Sigmoid colon (tissue), 7 donors: ENCODE measurements at places on chromosomes 7 and 10. TPM values are rescaled to one million over a fixed set of nuclear protein-coding genes. Genes with fewer than 3 reads are reported as not detected.

DNA sequence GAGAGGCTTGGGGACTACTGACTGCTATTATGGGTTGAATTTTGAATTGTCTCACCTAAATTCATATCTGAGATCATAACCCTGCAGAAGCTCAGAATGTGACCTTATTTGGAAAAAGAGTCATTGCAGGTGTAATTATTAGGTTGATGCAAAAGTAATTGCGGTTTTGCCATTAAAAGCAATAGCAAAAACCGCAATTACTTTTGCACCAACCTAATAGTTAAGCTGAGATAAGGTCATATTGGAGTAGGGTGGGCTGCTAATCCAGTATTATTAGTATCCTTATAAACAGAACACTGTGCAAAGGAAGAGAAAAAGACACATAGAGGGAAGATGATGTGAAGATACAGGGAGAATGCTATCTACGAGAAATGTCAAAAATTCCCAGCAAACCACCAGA is 82.3 kb downstream of the AOAH start:
- H3K4me3 ChIP-seq = no peak overlapping the region
- no peaks in the 10 kb centered on the region for H3K4me1 ChIP-seq
- no peak overlapping the region for H3K27ac ChIP-seq
- DNase-seq = no peak

GRCh38 chr7:151233804-151234203 is 1.5 kb downstream of the CHPF2 start:
- H3K27ac ChIP-seq = peak overlapping the region; percentile 83
- DNase-seq = peak; percentile 61
- H3K4me3 ChIP-seq = no peak overlapping the region
- no peaks in the 10 kb centered on the region for H3K27me3 ChIP-seq
- H3K4me1 ChIP-seq = no peaks in the 10 kb centered on the region

- no peak overlapping the region for H3K4me3 ChIP-seq
- no peaks in the 10 kb centered on the region for H3K4me1 ChIP-seq
- H3K36me3 ChIP-seq = no peaks in the 10 kb centered on the region
- H3K27me3 ChIP-seq = peaks cover 18% of the 10 kb centered on the region
These were observed 117.9 kb downstream of the SLIT1 start for GRCh38 chr10:97067716-97068391.

GRCh38 chr10:95798096-95798855 is 42.3 kb downstream of the ENTPD1 start:
- H3K4me3 ChIP-seq = no peak overlapping the region
- H3K27ac ChIP-seq = no peak overlapping the region
- DNase-seq = no peak
- no peaks in the 10 kb centered on the region for H3K4me1 ChIP-seq

- peaks cover 33% of the 10 kb centered on the region for H3K36me3 ChIP-seq
- peaks cover 19% of the 10 kb centered on the region for H3K4me1 ChIP-seq
- H3K4me3 ChIP-seq = no peak overlapping the region
- no peak overlapping the region for H3K27ac ChIP-seq
- H3K27me3 ChIP-seq = no peaks in the 10 kb centered on the region
- DNase-seq = no peak
These were observed 35.5 kb downstream of the LAMB1 start for GRCh38 chr7:107967420-107967819.

GRCh38 chr10:116740971-116741370 is 1.4 kb downstream of the HSPA12A start:
- H3K27ac ChIP-seq = peak overlapping the region; percentile 96
- H3K36me3 ChIP-seq = no peaks in the 10 kb centered on the region
- H3K4me3 ChIP-seq = peak overlapping the region; percentile 74
- H3K4me1 ChIP-seq = peaks cover 13% of the 10 kb centered on the region
- DNase-seq = peak; percentile 64
- H3K27me3 ChIP-seq = no peaks in the 10 kb centered on the region

DNA sequence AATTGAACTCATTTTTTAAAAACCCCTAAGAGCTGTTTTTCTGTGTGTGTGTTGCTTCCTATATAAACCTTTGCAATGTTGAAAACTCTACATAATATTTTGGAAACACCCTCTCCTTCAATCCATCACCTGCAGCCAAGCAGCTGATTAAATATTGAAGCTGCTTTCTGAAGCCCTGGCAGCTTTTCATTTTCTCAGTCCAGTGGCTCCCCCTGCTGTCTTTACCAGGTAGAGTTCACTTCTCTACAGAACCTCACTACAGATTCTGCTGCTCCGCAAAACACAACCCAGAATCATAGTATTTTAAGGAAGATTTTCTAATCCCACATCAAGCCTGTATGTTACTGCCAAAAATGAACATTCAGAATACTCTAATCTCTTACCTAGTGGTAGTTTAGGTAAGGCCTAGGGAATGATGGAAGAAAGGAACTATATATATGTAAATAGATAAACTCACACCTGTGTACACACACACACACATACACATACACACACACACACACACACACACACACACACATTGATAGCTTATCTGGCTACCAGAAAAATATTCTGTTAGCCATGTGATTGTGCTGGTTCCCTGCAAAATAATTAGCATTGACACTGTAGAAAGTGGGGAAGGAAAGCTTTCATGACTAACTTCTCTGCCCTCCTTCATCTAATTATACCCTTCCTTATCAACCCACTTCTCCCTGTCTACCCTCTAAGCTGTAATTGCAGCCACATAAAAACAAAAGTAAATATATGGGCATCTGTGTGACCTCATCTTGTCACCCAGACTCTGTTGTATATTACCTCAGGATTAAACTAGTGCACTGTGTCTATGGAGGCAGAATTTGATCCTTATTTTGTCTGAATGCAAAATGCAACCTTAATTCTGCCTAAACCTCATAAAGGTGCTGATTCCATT is 229.5 kb upstream of the FZD1 start:
- no peaks in the 10 kb centered on the region for H3K4me1 ChIP-seq
- no peaks in the 10 kb centered on the region for H3K36me3 ChIP-seq
- DNase-seq = no peak

- no peaks in the 10 kb centered on the region for H3K27me3 ChIP-seq
- H3K4me1 ChIP-seq = no peaks in the 10 kb centered on the region
- no peak for DNase-seq
- no peak overlapping the region for H3K4me3 ChIP-seq
- H3K27ac ChIP-seq = no peak overlapping the region
These were observed 140.0 kb downstream of the ZNF365 start for GRCh38 chr10:62514079-62514693.

DNA sequence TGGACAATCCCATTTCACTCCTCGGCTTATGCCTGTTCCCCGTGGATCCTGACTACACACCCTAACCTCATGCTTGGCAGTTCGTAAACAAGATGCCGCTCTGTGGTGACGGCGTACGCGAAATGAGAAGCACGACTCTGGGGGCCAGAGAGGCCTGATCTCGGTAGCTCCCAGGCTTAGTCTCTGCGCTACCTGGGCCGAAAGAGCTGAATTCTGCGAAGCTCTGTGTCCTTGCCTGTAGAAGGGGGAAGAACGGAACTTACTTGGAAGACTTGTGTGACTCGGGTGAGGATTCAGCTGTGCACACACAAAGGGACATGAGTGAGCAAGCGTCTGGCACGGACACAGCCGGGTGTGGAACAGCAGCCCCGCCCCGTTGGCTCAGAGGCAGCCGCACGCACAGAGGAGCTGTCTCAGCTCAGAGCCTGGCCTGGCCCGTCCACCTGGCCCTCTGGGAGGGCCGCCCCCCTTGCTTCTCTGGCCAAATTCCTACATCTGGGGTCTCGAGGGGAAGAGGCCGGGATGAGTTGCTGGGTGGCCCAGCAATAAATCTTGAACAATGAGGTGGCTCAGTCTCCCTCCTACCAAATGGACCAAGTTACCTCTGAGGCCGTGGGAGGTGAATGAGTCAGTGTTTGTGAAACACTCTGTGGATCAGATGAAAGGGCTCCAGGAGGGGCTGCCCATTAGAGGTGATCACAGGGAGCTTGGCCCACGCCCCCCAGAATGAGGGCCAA is 83.8 kb downstream of the PDGFA start:
- no peaks in the 10 kb centered on the region for H3K36me3 ChIP-seq
- H3K27me3 ChIP-seq = no peaks in the 10 kb centered on the region
- peak; percentile 81 for DNase-seq

GRCh38 chr10:129614341-129614740 is 147.3 kb downstream of the MGMT start:
- H3K27ac ChIP-seq = no peak overlapping the region
- no peaks in the 10 kb centered on the region for H3K4me1 ChIP-seq
- no peak for DNase-seq
- no peak overlapping the region for H3K4me3 ChIP-seq
- no peaks in the 10 kb centered on the region for H3K27me3 ChIP-seq

- DNase-seq = no peak
- no peaks in the 10 kb centered on the region for H3K36me3 ChIP-seq
- H3K27me3 ChIP-seq = no peaks in the 10 kb centered on the region
These were observed 38.7 kb downstream of the KCNH2 start for GRCh38 chr7:150939466-150939865.

GRCh38 chr7:156034397-156034796 is 222.1 kb upstream of the SHH start:
- H3K27me3 ChIP-seq = no peaks in the 10 kb centered on the region
- no peak overlapping the region for H3K4me3 ChIP-seq
- no peaks in the 10 kb centered on the region for H3K4me1 ChIP-seq
- DNase-seq = no peak

- DNase-seq = no peak
- no peaks in the 10 kb centered on the region for H3K36me3 ChIP-seq
- no peaks in the 10 kb centered on the region for H3K27me3 ChIP-seq
- H3K4me3 ChIP-seq = no peak overlapping the region
- H3K4me1 ChIP-seq = peaks cover 43% of the 10 kb centered on the region
- peak overlapping the region; percentile 89 for H3K27ac ChIP-seq
These were observed 50.8 kb downstream of the ESYT2 start for GRCh38 chr7:158778471-158778870.

DNA sequence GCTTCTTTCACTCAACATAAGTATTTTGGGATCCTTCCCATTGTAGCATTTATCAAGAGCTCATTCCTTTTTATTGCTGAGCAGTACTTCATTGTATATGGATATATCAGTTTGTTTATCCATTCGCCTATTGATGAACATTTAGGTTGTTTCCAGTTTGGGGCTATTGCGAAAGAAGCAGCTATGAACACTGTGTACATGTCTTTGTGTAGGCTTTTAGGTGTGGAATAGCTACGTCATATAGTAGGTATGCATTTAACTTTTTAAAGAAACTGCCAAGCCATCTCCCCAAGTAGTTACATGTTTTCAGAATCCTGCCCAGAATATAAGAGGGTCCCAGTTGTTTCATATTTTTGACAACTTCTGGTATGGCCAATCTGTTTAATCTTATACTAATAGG is 468.1 kb downstream of the IPMK start:
- no peaks in the 10 kb centered on the region for H3K27me3 ChIP-seq
- no peak overlapping the region for H3K27ac ChIP-seq

- no peak overlapping the region for H3K4me3 ChIP-seq
- H3K4me1 ChIP-seq = no peaks in the 10 kb centered on the region
- DNase-seq = no peak
- H3K27ac ChIP-seq = no peak overlapping the region
- H3K27me3 ChIP-seq = peaks cover 8% of the 10 kb centered on the region
These were observed 9.5 kb downstream of the SRRM3 start for GRCh38 chr7:76211216-76211615.

DNA sequence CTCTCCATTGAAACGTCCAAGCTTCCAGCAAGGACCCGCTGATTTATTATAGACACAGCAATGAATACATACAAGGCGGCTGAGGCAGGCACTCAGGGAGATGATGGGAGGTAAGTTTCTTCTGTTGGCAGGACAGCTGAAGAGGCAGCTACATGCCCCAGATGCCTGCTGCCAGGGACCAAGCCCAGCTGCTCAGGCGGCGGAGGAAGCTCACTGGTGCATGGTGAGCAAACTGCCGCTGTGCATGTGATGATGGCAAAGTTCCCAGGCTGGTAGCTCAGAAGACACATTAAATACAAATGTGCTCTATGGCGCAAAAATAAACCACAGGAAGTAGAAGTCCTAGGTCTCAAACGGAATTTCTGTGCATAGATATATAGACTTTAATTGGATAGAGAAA is 2.3 kb downstream of the DNTT start:
- DNase-seq = peak; percentile 85
- H3K36me3 ChIP-seq = no peaks in the 10 kb centered on the region
- H3K4me1 ChIP-seq = peaks cover 16% of the 10 kb centered on the region
- no peaks in the 10 kb centered on the region for H3K27me3 ChIP-seq
- H3K4me3 ChIP-seq = no peak overlapping the region

DNA sequence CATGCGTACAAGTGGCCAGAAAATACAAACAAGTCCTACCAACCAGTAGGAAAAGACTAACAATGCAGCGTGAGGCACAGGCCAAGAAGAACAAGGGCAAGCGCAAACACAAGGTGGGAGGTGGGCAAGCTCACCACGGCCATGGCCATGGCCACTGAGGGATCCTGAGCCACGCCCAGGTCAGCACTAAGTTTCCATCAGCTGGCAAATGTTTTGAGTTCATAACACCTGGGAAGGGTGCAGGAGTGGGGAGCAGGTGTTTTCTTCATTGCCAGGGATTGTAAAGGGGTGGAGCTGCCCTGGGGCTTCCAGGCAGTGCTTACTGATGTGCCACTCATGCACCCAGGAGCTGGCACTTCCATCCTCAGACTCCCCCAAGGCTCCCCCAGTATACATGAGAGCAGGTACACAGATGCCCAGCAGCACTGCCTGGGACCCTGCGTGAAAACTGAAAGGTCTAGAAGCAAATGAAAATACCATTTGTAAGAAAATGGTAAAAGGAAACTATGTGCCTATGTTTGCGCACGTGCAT is 139.2 kb upstream of the RET start:
- DNase-seq = no peak
- no peak overlapping the region for H3K27ac ChIP-seq
- no peak overlapping the region for H3K4me3 ChIP-seq
- H3K4me1 ChIP-seq = peaks cover 14% of the 10 kb centered on the region

GRCh38 chr7:157784979-157785441 is 448.2 kb downstream of the DNAJB6 start:
- no peak for DNase-seq
- H3K4me1 ChIP-seq = no peaks in the 10 kb centered on the region
- no peak overlapping the region for H3K27ac ChIP-seq
- H3K27me3 ChIP-seq = no peaks in the 10 kb centered on the region

The DGKI gene
- not detected for polyA plus RNA-seq

The H2BK1 gene
- not detected for polyA plus RNA-seq

The SRRM3 gene
- polyA plus RNA-seq = 1.4 TPM

The NME8 gene
- polyA plus RNA-seq = not detected

The GIMAP7 gene
- 42.9 TPM for polyA plus RNA-seq

The PIK3CG gene
- 1.8 TPM for polyA plus RNA-seq

The PSD gene
- 6.0 TPM for polyA plus RNA-seq

The DPYSL4 gene
- polyA plus RNA-seq = under 0.01 TPM

The CUBN gene
- not detected for polyA plus RNA-seq

The NACAD gene
- polyA plus RNA-seq = 1.9 TPM

The MOGAT3 gene
- 3.6 TPM for polyA plus RNA-seq

The NPM3 gene
- polyA plus RNA-seq = 64.9 TPM

The FOXI2 gene
- 0.15 TPM for polyA plus RNA-seq
